ENCODE measurements at places on chromosomes 3 and 15. TPM values are rescaled to one million over a fixed set of nuclear protein-coding genes. Genes with fewer than 3 reads are reported as not detected.

The QRICH1 gene
- 51.6 TPM for total RNA-seq

The TEX9 gene
- 3.6 TPM for total RNA-seq

GRCh38 chr3:165503346-165503745 lies 307.2 kb upstream of the SLITRK3 start:
- no peak for DNase-seq

The ITIH1 gene
- total RNA-seq: 0.08 TPM

The FHIT gene
- not detected for total RNA-seq

DNA sequence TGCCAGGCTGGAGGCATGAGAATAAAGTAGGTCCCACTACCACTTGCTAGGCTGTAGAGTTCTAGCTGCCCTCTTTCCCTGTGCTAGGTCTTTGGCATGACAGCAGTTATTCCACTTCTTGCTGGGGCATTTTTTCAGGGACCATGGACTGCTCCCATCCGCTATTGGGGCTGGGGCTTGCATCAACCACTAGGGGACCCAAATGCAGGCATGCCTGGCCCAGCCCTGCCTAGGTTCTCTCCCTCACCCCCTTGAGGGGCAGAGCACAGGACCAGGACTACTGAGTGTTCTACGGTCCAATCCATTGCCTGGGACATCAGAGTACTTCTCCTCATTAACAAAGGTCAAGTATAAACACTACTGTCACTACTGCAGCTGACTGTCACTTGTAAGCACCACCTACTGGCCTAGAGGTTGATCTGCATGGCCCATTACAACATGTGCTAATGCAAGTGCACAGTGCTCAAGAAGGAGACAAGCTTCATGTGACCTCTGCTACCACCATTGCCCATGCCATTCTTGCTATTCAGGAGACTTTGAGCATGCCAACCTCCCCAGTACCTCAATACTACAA lies 270.5 kb downstream of the MBNL1 start:
- peak; percentile 17 for DNase-seq

The CPB1 gene
- total RNA-seq: not detected

The IGDCC3 gene
- total RNA-seq: not detected

DNA sequence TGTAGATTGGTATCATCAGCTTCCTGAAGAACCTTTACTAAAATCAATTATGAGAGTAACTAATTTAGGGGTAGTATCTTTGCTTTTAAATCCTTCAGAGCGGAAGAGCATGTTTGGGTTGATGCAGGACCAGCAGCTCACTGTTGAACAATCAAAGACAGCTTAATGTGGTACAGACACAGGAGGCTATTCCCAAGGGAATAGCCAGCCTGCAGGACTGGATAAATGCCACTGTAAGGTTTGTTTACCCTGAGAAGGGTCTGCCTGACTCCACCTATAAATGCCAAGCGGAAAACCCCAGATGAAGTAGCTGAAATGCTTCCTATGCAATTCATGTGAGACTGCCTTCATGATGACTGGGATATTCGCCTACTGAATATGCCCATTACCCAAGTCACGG lies 16.0 kb upstream of the STAC start:
- no peak for DNase-seq

The KCNMB2 gene
- total RNA-seq: not detected

The SACM1L gene
- 8.5 TPM for total RNA-seq

GRCh38 chr3:108352176-108352575 lies 55.8 kb downstream of the HHLA2 start:
- DNase-seq: no peak

- no peak for DNase-seq
Measured at GRCh38 chr15:66961407-66961884, 104.0 kb upstream of the SMAD3 start.

The GOLGA8J gene
- total RNA-seq: not detected

The GABRG3 gene
- not detected for total RNA-seq

- no peak for DNase-seq
Measured at GRCh38 chr3:197450308-197450707, 105.5 kb downstream of the BDH1 start.

GRCh38 chr3:114333180-114333922 lies 39.5 kb downstream of the TIGIT start:
- no peak for DNase-seq

DNA sequence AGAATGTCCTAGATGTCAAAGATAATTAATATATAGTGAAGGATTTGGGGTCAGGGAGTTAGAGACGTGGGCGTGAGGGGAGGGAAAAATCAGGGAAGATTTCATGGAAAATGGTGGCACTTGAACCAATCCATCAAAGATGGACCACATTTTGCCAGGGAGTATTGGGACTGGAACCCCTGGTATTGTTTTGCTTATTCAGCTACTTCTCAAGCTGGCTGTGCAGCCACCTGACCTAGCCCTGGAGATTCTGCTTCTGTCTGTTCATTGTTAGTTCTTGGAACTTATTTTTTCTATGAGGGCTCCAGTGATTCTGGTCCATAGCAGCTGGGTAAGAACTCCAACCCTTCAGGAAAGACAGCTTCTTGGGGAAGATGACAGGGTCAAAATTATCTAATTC lies 3.3 kb upstream of the THRB start:
- DNase-seq: no peak

The PGBD4 gene
- 1.7 TPM for total RNA-seq

DNA sequence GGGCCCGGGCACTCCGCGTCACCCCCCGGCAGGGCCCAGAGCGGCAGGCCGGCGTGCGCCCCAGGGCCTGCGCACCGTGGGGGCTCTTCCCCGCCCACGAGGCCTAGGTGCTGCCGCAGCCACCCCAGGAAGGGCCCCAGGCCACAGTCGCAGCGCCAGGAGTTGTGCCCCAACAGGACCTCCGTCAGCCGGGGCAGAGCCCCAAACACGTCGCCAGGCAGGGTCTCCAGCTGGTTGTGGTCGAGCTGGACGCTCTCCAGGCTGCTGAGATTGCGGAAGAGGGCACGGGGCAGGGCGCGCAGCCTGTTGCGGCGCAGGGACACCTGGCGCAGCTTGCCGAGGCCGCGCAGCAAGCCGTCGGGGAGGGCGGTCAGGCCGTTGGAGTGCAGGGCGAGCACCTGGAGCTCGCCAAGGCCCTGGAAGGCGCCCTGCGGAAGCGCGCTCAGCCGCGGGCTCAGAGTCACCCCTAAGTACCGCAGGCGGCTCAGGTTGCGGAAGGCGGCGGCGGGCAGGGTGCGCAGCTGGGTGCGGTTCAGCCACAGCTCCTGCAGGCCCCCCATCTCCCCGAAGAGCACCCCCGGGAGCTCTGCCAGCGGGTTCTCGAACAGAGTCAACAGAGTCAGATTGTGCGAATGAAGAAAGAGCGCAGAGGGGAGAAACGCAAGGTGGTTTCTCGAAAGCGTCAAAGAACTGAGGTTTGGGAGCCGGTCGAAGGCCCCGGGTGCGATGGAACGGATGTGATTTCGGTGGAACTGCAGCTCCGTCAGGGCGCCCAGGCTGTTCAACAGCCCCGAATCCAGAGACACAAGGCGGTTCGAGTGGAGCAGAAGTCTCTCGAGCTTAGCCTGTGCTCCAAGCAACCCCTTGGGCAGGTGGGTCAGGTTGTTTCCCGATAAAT lies 2.0 kb downstream of the GP5 start:
- no peak for DNase-seq

The TNFAIP8L3 gene
- 3.6 TPM for total RNA-seq

DNA sequence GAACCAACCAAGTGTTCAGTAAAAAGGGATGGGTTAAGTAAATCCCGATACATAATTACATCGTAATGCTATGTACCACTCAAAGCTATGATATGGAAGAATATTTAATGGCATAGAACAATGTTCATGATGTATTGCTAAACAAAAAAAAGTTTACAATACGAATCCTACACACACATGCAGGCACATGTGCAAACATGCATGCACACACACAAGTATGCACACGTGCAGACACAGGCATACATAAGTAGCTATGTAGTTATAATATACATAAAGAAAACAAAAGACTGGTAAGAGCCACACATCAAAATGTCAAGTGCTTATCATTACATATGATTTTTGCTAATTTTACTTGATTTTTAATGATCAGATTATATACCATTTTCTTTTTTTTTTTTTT lies 74.2 kb downstream of the ARRDC4 start:
- no peak for DNase-seq

DNA sequence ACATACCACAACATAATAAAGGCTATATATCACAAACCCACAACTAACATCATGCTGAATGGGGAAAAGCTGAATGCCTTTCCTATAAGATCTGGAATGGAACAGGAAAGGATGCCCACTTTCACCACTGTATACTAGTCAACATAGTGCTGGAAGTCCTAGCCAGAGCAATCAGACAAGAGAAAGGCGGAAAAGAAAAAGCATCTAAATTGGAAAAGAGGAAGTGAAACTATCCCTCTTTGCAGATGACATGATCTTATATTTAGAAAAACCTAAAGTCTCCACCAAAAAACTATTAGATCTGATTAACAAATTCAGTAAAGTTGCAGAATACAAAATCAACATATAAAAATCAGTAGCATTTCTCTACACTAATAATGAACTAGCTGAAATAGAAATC lies 14.6 kb upstream of the PIK3CA start:
- no peak for DNase-seq

DNA sequence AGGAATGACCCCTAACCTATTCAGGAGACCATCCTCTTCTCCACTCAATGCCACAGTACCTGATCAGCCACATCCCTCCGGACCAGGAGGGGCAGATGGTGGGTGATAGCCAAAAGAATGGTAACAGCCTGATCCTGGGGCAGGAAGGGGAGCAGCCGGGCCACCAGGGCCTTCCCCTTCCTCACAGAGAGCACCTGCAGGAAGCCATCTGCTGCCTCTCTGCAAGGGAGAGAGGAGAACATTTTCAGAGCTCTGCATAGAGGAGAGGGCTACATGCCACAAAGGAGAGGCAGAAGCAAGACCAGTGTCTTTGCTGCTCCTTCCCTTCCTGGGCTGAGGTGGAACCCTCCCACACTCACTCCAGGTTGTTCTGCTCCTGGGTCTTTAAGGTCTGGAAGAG lies 5.5 kb upstream of the SPG11 start:
- no peak for DNase-seq

- no peak for DNase-seq
Measured at GRCh38 chr15:33115191-33115861, 79.2 kb downstream of the FMN1 start.

The CCR3 gene
- total RNA-seq: not detected

The LPP gene
- total RNA-seq: 22.1 TPM

DNA sequence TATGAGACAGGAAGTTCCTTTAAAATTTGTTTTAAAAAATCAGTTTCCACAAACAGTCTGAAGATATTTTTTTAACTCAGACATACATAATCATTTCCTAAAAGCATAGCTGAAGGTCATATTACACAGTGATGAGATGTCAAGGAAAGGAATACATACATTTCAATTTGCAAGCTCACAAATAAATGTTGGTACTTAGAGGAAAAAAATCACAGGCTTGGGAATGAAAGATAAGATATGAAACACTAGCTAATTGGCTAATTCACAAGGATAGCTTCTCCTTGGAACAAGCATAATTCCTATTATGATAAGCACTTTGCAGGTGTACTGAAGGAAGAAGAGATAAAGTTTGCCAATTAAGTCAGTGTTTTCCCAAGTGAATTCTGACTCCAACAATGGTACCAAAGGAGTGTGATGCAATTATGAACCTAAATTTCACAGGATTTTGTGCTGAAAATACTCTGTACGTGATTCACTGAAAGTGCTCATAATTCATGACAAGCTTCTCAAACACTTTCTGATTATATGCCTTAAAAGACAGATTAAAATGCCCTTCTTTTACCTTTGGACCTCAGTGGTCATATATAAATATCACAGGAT lies 112.4 kb downstream of the FRMD5 start:
- DNase-seq: no peak

The CAMK2N2 gene
- total RNA-seq: 0.13 TPM
